T-helper 17 cell (primary cell): ENCODE measurements at places on chromosomes 7 and 10.

DNA sequence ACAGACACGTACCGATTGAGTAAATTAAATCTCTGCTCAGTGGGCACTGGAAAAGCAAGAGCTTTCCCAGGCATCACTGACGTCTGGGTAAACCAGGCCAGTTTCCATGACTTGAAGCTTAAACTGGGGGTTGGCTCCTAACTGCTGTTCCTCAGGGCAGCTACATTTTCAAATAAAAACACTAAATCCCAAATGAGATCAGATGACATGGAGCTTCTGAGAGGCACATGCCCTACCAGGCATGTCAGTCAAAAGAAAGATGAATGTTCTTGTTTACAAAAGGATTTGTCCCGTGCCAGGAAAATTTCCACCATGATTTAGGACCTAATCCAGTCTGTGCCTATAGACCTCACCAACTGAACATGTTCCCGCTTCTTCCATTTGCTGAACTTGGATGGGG is 220.2 kb downstream of the KCNMA1 start:
- no peak for DNase-seq

DNA sequence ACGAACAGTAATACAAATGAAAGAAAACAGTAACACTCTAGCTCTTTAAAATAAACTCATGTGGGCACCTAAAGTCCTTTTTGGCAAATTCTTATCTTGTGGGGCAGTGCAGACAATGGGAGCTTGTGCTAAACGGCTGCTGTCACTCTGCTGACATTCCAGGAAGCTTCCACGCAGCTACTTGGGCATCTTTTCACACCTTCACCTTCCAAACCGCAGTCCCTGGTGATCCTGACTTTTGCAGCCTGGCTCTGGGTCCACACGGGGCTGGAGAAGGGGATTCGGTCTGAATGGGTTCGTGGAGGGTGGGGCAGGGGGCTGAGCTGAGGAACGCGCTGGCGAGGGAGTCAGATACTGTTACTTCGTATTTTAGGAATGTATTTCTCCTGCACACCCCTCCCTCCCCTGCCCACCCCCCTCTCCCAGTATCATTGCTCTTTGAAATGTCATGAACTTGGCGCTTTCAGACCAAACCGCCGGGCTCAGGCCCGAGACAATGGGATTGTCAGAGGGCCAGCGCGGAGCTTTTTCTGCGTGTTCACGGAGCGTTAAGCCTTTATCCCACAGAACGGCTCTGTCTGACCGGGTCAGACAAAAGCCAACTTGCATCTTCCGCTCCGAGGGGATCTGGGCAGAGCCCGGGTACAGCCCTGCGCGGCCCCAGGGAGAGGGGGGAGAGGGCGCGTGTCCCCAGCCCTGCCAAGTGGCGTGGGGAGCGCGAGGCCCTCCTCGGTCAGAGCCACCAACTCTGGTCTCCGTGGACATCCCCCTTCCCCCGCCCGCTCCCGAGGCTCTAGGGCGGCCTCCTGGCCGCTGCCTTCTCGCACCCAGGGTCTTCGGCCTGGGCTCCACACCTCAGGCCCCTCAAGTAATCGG is 76.7 kb upstream of the EN2 start:
- no peak for DNase-seq

GRCh38 chr10:5534051-5534821 is 9.5 kb downstream of the CALML3 start:
- no peak for DNase-seq

- no peak for DNase-seq
Measured at GRCh38 chr10:17290226-17290625, 62.2 kb downstream of the VIM start.

DNA sequence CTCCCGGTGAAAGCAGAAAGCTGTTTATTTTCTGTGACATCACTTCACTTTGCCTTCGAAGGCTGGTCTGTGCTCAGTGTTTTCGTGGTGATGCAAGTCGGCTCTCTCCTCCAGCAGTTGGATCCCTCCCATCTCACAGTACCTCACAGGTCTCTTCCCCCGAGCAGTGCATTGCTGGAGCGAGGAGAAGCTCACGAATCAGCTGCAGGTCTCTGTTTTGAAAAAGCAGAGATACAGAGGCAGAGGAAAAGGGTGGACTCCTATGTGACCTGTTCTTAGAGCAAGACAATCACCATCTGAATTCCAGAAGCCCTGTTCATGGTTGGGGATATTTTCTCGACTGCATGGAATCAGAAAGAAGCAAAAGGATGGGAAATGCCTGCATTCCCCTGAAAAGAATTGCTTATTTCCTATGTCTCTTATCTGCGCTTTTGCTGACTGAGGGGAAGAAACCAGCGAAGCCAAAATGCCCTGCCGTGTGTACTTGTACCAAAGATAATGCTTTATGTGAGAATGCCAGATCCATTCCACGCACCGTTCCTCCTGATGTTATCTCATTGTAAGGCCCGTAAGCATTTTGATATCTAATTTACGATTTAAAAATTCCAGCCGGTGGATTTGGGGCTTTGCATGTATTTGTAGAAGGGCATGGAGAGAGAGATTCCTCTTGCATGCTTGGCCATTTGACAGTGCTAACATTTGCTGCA is at the start of gene LGI1:
Gene LGI1, plus strand, starts transcription at position 136 of the 707 bp plus-strand sequence. Its CDS starts 209 bp downstream, at position 345.
- DNase-seq: no peak

DNA sequence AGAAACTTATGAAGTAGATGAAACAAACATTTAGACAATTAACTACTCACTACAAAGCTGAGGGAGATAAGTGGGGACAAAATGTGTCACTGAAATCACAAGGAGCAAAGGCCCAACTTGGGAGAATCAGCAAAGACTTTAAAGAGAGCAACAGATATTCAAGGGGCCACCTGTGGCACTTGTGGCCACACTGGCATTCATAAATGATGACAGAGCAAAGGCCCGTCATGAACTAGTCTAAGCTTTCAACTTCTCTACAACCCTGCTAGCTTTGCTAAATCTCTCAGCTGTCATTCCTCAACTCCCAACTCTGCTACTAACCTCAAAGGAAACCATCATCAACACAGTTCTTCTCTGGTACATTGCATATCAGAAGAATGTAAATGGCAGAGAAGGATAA is 178.4 kb downstream of the CPEB3 start:
- no peak for DNase-seq

DNA sequence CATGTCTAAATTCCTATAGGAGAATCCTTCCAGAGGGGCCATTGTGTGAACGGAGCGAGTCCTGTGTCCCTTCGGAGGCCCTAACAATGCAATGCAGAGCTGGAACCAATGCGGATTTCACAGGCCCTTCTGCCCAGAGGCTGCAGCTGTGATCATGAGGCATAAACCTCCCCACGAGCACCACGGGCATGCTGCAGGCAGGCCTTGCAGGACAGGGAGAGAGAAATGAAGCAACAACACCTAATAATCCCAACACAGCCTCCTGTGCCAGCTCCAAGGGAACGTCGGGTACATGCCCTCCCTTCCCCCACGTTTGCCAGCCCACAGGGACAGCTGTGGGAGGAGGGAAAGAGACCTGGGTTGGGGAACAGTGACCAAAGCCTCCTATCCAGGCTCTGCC is 74.4 kb downstream of the TNS3 start:
- DNase-seq: no peak

DNA sequence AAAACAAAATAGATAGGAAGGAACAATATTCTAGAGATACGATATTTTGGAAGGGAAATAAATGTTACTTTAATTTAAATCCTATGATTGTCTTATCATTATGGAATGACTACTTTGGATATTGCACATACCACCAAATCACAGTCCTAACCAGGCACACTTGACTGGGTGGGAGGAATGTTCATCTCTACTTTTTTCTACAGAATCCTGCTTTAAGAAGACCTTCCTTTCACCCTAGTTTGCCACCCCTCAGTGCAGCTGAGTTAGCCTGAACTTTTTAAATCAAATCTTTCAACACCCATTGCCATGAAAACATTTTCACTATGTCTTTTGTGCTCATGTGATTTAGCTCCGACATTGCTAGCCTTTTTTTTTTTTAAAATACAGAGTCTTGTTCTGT is 38.1 kb downstream of the RELN start:
- DNase-seq: no peak

GRCh38 chr10:93746844-93747284 is 10.9 kb upstream of the LGI1 start:
- no peak for DNase-seq

DNA sequence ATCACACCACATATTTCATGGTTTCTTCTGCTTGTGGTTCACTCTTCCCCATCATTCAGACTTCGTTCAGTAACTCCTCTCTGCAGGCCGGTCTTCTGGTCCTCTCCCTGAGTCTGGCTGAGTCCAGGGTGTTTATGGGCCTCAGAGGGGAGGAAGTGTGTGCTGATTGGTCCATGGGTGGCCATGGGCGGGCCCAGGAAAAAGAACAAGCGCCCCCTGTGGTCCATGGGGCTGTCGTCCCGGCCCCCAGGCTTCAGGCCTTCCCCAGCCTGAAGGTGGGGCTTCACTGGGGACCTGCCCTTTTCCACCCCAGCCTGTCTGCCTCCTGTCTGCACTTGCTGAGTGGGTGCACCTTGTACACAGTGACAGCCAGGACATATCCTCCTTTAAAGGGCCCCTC is 123.7 kb downstream of the VIPR2 start:
- DNase-seq: no peak

DNA sequence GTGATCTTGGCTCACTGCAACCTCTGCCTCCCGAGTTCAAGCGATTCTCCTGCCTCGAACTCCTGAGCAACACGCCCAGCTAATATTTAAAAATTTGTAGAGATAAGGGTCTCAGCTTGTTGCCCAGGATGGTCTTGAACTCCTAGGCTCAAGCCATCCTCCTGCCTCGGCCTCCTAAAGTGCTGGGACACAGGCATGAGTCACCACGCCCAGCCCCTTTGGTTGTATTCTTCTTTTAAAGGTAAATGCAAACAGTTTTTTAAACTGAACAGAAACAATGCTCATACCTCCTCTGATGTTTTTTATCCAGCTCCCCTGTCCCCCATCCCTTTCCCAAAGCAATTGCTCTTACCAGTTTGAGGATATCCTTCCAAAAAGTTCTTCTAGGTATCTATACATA is 79.5 kb upstream of the DUSP5 start:
- DNase-seq: no peak

GRCh38 chr7:99004781-99005500 is 126.6 kb downstream of the TRRAP start:
- DNase-seq: no peak

DNA sequence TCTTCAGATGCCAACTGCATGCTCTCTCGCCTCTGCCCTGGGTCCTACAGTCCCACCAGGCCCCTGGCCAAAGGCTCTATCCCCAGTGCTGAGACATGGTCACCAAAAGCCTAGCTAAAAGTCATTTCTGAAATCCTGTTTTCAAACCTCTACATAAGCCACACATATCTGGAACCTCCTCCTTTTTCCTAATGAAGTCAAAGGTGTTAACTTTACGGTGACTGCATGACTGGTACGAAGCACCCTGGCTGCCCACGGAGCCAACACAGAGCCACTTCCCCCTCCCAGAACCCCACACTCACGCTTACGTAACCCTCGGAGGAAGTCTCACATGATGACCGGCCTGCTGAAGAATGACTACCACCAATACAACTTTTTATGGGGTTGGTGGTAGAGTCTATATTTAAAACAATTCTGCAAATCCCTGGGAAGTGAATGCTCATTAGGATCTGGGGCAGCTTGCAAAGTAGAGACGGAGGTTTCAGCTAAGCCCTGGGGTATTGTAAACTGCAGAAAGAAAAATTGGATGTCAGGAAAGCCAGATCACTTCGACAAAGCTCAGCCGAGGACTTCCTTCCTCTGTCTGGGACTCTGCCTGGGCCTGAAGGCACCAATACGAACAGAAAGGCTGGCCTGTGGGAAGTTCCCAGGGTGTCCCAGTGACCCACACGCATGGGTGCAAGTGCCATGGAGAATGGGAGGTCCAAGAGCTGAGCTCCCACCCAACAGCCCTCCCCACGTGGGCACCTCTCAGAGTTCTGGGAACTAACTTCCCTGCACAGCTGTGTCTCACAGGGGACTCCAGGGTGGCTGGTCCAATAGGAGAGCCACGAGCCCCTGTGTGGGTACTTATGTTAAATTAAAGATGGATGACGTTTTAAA is 50.7 kb downstream of the PDGFA start:
- DNase-seq: no peak

GRCh38 chr10:93160140-93160539 is 86.4 kb downstream of the CYP26A1 start:
- DNase-seq: no peak

DNA sequence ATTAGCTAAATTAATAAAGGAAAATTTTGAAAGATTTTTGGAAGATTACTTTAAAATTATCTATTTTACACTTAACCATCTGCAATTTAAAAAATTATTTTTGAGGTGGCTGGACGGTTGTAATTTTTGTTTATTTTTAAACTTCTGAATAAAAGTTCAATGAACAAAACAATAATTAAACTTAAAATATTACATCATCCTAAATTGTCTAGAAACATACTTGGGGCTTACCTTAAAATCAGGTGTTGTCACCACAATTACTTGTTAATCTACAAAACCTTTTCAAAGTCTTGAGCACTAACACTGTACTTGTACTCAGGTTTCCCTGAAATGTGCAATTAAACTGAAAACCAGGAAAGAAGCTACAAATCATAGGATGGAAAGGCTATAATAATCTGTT is 328.3 kb downstream of the NXPH1 start:
- DNase-seq: no peak

DNA sequence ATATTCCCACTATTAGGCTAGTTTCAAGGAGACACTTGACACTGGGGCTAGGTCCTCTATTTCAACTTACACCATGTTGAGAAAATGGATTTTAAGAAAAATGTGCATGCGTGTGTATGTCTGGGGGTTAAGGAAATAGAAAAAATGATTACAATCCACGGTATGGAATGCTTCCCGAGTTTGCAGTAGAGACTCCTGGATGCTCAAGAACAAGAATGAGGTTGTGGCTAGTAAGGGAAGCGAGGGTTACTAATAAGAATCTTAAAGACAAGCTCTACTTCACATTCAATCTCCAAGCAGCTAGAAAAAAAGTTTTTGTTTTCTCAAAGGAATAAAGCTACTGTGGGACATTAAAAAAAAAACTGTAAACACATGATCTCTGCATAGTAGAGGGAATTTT is 54.7 kb downstream of the ANK3 start:
- DNase-seq: no peak

DNA sequence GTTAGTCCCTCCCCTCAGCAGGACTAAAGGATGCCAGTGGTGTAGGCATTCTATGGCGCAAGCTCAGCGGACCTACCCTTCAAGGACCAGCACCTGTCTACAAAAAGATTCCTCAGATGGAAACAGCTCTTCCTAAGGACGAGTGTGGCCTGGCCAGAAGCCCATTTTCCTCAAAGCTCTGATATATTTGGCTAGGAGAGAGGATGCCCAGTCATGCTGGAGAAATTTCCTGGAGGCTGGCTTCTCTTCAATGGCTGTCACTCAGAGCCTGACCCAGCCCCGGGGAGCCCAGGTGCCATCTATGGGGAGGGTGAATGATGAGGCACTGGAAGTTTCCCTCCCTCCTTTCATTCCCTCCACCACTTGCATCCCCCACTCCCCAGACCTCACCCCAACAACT is 111.5 kb downstream of the PLXNA4 start:
- no peak for DNase-seq

DNA sequence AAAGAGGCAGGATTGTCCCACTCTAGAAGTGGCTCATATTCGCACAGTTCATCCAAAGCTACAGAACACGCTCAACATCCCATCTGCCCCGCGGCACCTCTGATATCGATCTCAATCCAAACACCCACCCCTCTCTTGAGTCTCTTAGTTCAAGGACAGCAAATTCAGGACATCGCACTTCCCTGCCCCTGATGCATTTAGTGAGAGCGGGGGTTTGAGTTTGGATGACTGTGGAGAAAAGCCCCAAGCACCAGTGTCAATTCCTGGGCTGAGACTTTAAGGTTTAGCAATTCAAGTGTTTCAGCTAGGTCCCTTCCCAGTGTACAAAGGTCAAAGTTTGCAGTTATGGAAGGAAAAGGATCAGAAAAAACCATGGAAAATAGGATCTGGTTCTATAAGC is 166.2 kb downstream of the LYZL1 start:
- DNase-seq: no peak

GRCh38 chr10:11246752-11247467 is 229.2 kb downstream of the CELF2 start:
- no peak for DNase-seq
